HAP-1 (cell line): ENCODE measurements at places on chromosomes 6 and 20.
A peak's percentile ranks its signal among the peaks of the same experiment; 100 is the strongest.

DNA sequence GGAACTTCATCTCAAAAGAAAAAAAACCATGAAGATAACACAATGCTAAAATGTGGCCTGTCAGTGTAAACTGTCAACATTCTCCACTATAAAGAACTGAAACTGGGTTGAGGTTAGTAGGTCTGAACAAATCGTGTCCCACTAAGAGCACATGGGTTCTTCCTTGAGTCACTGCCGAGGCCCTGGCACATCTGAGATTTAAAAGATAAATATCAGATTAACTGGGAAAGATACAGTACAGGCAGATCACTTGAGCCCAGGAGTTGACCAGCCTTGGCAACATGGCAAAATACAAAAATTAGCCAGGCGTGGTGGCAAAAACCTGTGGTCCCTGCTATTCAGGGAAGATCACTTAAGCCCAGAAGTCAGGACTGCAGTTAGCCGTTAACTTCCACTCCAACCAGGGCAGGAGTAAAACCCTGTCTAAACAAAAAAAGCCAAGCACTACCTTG, 5.6 kb downstream of the EEF1A1 start:
- DNase-seq, result peak; percentile 36

DNA sequence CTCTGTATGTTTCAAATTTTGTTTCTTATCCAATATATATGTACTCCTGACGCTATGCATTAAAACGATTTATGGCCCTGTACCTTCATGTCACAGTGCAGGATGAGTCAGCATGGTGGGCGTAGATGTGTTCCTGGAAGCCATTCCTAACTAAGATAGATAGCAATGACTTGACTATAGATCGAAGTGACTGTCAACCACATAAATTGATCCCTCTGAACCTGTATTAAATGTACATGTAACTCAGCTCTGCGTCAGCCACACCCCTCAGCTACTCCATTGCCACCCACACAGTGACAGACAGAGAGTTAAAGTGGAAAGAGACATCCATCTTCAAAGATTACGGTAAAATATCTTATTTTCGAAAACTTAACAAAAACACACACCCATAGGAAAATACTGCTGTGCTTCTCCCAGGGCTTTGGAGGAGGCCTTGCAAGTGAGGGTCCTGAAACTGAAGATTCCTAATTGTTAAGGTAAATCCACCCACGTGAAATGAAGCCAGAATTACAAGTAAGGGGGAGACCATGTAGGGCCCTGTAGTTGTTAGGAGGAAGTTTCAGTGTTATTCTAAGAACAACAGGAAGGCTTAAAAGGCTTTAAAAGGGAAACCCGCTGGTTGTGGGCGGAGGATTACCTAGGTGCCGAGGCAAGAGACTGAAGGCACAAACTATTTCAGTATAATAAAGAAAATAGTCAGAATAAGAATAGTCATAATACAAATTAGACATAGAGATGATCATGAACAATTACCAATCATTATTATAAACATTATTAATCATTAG, 10.3 kb upstream of the RAD21L1 start:
- no peak for DNase-seq

- peak; percentile 67 for DNase-seq
These were observed 170.9 kb downstream of the TTLL2 start for GRCh38 chr6:167495506-167496401.

DNA sequence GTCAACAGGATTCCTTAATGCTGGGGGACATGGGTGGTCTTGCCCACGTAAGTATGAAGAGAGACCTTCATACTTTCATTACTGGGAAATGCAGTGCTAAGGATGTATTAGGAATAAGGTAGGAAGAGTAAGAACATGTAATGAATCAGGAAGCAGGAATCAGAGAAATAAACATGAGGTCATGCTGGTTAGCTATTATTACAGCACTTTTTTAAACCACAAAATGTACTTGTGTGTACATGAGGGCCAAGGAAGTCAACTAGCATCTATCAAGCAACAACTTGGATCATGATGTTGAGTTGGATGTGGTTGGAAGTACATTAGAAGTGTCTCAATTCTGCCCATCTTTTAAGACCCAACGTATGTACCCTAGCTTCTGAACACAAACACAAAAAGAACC, 63.5 kb upstream of the E2F3 start:
- no peak for DNase-seq

DNA sequence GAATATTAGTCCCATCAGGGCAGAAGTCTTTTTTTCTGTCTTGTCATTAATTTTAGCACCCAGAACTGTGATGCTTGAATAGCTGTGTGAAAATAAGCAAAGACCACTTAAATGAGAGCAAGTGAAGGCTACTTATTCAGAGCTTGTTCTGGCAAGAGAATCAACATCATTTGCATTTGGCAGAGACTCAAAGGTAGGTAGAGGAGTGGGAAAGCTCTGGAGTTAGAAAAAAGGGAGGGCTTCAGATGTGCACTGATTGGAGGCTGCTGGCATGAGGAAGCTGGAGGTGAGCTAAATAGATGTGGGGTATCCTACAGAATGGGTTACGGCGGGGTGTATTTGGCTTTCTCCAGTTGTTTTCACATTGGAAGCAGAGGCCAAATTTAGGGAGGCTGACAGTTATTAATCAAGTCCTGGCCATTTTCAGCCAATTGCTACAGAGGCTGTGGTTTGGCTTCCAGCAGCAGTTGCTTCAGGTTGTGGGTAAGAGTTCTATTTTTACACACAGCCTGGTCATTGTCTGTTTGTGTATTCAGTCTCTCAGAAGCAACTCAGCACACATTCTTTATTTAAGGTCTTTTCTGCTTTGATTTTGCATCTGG, 254.3 kb downstream of the BTBD3 start:
- DNase-seq, result no peak

DNA sequence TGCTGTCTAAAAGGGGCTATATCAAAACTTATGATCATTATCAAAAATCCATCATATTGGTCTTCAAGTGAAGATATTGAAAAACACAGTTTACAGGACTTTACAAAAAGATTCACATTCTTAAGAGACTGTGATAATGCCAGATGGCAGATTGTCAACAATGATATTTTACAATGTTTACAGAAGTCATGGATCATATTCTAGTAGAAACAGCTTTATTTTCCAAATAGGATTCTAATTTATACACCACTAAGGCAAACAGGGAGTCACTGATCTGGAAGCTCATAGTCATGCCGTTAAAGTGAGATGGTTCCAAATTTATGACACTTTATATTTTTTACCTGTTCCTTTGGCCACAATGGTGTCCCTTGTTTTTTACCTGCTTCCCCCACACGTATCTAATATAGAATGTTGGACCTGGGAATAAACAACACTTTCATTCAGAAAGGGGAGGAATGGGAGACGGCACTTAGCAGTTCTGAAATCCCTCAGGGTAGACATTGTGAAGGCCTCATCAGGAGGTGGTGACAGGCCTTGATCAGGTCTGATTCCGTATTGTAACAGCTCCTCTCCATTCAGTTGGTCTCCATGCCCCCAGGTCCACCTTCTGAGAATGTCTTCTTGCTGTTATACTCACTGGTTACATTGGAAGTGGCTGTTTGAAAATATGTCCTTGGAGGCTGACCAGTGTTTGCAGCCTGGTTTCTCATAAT, 228.6 kb downstream of the ADGB start:
- no peak for DNase-seq

DNA sequence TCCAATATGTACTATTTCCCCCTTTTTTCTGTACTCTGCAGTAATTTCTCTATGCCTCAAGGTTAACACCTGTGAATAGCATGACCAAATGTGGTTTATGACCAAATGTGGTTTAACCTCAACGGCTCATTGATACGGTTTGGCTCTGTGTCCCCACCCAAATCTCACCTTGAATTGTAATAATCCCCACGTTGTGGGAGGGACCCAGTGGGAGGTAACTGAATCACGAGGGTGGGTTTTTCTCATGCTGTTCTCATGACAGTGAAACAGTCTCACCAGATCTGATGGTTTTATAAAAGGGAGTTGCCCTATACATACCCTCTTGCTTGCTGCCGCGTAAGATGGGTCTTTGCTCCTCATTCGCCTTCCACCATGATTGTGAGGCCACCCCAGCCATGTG, 18.7 kb downstream of the DEK start:
- no peak for DNase-seq

GRCh38 chr6:74356391-74356790, 660.4 kb downstream of the CD109 start:
- DNase-seq, result no peak

DNA sequence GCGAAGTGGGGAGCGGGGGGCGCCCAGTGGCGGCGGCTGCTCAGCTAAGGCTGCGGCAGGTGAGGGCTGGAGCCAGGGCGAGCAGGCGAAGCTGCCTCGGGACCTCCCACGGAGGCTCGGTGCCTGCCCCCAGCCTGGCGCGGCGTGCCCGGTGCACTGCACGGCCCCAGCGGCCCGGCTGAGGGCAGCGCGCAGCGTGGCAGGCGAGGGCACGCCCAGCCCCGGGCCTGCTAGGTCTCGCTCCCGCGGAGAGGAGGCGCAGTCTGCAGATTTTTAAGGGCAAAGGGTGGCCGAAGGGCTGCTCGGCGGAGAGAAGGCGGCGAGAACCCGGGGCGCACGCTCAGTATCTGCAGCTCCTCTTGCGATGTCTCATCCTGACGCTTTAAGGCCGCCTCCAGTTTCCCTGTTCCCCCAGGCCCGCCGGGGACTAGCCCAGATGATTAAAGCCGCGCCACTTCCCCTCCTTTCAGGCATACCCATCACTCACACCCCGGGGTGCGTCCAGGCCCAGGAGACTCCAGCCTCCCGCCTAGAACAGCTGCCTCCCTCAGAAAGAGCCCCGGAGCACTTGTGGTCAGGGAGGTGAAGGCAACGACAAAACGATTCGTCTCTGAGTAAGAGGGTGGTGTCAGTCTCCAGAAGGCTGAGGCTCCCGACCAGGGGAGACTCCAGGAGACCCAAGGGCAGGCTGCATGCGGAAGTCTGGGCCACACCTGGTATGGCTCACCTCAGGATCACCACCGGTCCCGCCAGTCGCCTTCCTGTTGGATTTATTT, at the start of gene FERMT1:
Gene FERMT1, minus strand, starts transcription at position 158 of the 776 bp plus-strand sequence. CDS start 3,476 bp downstream, outside the sequence.
- DNase-seq, result peak; percentile 83

- no peak for DNase-seq
These were observed 207.9 kb downstream of the SAMD5 start for GRCh38 chr6:147716434-147716833.

GRCh38 chr6:111416529-111416928, 66.5 kb downstream of the REV3L start:
- DNase-seq, result no peak

- DNase-seq, result no peak
These were observed 35.2 kb upstream of the SLC22A2 start for GRCh38 chr6:160293844-160294243.

DNA sequence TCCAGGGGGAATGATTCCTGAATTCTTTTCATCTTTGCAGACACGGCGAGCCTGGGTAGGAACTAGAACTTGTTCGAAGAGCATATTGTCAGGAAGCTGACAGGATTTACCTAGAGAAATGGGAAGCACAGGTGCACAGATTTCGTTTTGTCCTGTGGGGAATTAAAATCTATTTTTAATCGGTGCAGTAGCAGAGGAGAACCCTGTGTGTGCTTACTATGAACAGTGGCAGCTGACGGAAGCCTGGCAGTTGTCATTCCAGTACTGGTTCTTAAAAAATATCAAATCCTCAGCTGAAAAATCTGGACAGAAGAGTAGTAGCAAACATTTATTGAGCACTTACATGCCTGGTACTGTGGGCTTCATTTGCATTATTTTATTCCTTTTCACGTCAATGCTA, 609.0 kb downstream of the QKI start:
- no peak for DNase-seq
